ENCODE measurements at places on chromosomes 1 and 21.

DNA sequence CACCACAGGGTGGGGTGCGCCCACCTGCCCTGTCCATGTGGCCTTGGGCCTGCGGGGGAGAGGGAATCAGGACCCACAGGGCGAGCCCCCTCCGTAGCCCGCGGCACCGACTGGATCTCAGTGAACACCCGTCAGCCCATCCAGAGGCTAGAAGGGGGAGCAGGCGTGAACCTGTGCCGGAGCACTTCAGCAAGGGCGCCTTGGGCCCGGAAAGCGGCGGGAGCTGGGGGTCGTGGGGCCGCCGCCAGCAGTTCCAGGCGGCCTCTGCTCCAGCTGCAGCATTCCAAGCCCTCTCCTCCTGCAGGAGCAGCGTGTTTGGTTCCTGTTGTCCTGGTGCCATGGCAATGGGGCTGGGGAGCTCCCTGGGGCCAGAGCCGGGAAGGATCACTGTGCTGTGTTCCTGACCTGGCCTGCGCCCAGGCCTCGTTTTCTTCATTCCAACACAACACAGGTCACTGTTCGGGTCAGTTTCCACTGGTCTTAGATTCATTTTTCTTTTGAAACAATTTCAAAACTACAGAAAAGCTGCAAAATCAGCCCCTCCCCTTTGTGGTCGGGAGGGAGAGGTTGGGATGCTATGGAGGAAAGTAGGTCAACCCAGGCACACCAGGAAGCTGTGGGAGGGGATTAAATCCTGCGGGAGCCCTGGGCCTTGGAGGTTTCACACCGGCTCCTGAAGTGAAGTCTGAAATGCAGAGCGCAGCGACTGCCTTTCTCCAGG is 18.8 kb downstream of the SLX9 start:
- DNase-seq, result no peak

DNA sequence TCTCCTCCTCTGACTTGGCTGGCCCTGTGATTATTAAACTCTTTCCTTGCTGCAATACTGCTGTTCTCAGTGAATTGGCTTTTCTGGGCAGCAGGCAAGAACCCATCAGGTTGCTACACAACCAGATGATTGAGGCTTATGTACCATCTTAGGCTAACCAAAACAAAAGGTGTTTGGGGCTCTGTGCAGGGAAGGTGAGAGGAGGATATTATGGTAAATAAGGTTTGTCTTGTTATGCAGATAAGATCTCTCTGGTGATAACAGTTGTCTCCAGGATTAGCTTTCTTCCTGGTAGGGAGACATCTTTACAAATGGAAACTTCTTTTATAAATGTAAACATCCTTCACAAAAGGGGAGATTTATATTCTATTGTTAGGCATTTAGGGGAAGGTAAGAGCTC is 44.5 kb upstream of the GORAB start:
- DNase-seq, result no peak

- no peak for DNase-seq
These were observed 80.0 kb downstream of the VWA5B1 start for GRCh38 chr1:20370698-20371097.

- DNase-seq, result no peak
These were observed 129.8 kb downstream of the CYYR1 start for GRCh38 chr21:26443291-26443690.

DNA sequence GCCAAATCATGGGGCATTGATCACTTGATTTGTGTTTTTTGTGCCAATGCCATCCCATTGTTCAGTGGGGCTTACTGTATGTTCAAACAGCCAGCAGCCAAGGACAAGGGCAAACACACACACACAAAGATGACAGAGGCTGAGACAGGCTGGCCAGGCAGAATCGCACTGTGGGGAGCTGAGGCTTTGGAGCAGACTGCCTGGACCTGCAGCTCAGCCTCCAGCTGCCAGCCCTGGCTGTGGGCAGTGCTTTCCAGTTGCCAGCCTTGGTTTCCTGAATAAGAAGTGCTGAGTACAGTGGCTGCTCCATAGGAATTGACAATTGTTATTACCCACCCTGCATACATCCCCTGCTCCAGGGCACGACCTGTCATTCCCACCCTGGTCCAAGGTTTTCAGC is 16.9 kb upstream of the PCP4 start:
- DNase-seq, result no peak

- DNase-seq, result no peak
These were observed at the start of gene IL10 for GRCh38 chr1:206772243-206772937. Gene IL10 (minus strand): TSS chr1:206772494. CDS start chr1:206772435, 59 bp downstream.

- DNase-seq, result no peak
These were observed 83.3 kb downstream of the TIAM1 start for GRCh38 chr21:31260790-31261189.

GRCh38 chr1:72051538-72051937 is 230.8 kb downstream of the NEGR1 start:
- DNase-seq, result no peak

- DNase-seq, result no peak
These were observed 178.7 kb upstream of the RUNX1 start for GRCh38 chr21:35227786-35228185.

- no peak for DNase-seq
These were observed 27.1 kb downstream of the PRDX6 start for GRCh38 chr1:173504268-173504667.

GRCh38 chr1:3731583-3732433 is 20.4 kb upstream of the CCDC27 start:
- no peak for DNase-seq

DNA sequence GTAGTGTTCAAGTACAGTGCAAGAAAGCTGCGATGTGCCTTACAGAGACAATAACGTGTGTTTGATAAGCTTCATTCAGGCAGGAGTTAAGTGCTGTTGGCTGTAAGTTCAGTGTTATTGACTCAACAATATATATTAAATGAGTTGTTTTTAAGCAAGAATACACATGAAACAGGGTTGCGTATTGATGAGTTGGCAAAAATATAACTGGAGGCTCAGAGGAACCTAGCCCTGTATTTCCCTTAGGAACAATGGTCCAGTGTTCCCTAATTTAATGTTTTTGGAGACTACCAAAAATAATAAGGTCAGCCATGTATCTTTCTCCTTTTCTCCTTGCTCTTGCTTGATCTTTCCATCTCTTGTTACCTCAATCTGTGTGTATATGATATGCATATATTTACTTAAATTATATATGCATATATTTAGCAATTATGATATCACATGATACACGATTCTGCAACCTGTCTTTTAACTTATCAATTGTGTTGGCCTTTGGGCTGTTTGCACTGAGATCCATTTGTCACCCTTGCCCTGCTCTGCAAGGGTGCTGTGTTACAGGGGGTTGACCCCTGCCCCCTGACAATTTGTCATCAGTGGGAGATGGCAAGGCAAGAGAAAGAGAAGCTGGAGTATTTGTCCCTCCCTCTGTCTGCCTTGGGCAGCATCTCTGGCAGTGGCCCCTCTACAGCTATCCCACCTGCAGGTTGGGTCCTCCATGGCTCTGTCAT is 109.7 kb downstream of the FGGY start:
- no peak for DNase-seq

DNA sequence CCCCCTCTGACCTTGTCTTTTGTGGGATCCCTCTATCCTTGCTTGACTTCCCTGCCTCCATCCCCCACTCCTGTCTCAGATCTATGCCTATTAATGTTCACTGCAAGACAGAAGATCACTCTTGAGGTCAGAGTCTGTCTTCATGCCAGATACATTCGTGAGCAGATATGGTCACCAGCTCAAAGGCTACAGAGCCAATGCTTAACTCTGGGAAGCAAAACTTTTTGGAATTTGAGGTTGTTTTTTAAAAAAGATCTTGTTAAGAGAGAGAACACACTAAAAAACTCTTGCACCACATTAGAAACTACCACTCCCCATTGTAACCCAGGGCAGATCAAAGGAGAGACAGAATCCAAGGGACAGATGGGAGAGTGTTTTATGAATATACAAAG is 17.1 kb upstream of the A3GALT2 start:
- no peak for DNase-seq

DNA sequence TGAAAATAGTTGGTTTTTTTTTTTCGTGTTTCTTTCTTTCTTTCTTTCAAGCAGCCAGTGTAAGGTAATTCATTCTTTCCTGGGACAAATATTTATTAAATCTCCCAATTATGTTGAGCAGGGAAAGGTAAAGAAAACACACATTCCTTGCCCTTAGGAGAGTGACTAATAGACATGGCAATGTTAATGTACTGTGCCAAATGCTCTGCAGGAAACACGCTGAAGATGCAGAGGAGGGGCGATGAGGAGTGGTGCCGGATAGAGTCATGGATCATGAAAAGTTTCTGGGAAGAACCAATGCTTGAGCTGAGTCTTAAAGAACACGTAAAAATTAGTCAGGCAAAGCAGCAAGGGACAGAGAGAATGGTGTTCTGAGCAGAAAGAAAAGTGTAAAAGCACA is 199.2 kb downstream of the DNM3 start:
- no peak for DNase-seq

- no peak for DNase-seq
These were observed 1.4 kb downstream of the CITED4 start for GRCh38 chr1:40860706-40861223.

DNA sequence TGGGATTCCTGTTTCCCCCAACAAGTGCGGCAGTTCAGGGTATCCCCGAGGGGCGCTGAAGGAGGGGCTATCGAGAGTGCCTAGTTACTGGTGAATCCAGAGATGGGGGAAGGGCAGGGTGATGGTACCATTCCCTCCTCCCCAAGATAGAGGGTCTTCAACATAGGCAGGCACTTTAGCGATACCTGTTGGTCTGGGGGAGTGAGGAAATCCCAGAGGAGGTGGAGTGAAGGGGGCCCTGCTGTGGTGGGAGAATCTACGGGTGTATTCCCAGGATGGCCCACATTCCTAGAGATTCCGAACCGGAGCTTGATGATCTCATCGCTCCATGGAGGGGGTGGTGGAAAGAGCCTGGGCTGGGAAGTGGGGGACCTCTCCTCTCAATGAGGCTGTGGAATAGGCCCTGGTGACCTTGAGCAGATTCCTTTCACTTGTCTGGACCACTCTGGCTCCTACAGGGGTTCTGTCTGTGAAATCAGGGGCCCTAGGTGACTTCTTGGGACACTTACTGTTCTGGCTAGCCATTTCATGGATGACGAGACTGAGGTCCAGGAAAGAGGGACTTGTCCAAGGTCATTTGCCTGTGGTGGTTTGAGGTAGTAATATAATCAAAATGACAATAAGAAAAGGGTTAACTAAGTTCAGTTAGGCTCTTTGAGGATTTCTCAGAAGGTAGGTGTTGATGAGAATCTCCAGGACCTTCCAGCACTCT is 52.7 kb upstream of the SYNC start:
- no peak for DNase-seq

DNA sequence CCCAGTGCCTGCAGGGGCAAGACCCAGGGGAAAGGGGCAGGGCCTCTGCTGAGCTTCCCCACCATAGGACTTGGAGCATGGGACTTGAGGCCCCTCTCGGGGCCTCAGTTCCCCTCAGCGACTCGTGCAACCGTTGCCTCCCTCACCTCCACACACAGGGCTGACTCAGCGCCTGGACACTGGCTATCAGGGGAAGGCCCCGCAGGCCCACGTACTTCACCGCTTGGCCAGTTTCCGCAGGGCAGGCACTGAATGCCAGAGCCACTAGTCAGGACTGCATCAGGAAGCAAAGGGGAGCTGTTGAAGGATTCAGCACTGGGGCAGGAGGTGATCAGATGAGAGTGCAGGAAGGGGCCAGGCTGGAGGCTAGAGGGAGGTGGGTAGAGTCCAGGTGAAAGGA is 15.5 kb upstream of the FAM131C start:
- no peak for DNase-seq

GRCh38 chr1:225460021-225460736 is 32.3 kb upstream of the LBR start:
- no peak for DNase-seq

GRCh38 chr1:22691031-22691753 is 19.4 kb upstream of the EPHB2 start:
- no peak for DNase-seq

GRCh38 chr21:40835184-40835694 is 11.7 kb downstream of the DSCAM start:
- DNase-seq, result no peak

DNA sequence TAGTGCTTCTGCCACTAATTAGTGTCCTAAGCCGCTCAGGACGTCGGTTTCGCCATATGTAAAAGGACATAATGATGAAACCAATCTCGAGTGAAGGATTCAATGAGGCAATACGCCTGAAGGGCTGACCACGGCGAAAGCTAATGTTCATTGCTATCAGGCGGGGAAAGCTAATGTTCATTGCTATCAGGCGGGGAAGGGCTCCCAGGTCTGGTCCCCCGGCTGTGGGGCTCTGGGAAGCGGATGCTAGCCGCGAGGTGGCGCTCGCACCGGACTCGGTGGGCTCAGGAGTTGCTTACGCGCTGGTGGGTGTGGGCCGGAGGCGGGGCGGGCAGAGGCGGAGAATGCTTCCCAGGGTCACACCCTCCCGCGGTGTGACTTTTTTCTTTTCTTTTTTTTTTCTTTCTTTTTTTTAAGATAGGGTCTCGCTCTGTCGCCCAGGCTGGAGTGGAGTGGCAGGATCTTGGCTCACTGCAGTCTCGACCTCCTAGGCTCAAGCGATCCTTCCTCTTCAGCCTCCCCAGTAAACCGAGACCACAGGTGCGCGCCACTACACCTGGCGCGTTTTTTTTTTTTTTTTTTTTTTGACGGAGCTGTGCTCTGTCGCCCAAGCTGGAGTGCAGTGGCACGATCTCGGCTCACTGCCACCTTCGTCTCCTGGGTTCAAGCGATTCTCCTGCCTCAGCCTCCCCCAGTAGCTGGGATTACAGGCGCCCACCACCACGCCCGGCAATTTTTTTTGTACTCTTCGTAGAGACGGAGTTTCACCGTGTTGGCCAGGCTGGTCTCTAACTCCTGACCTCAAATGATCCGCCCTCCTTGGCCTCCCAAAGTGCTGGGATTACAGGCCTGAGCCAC is 1.1 kb upstream of the PEAR1 start:
- no peak for DNase-seq

Measured in LNCaP clone FGC (cell line).